ENCODE measurements at places on chromosomes 11 and 22. TPM values are rescaled to one million over a fixed set of nuclear protein-coding genes. Genes with fewer than 3 reads are reported as not detected.

The GRAP2 gene
- not detected for total RNA-seq

The CEND1 gene
- total RNA-seq: 1.1 TPM

The DRD4 gene
- total RNA-seq: 0.43 TPM

The KRTAP5-10 gene
- total RNA-seq: not detected

The SLN gene
- total RNA-seq: 0.45 TPM

The GVQW3 gene
- 1.4 TPM for total RNA-seq

The WNT11 gene
- total RNA-seq: 0.88 TPM

The MPPED2 gene
- not detected for total RNA-seq

The TEX12 gene
- total RNA-seq: not detected

The PYGM gene
- total RNA-seq: 0.30 TPM

The POU2AF2 gene
- not detected for total RNA-seq

The MS4A5 gene
- total RNA-seq: not detected

The OR10S1 gene
- total RNA-seq: not detected

The TYR gene
- total RNA-seq: not detected

The GLYAT gene
- not detected for total RNA-seq

The EXT2 gene
- total RNA-seq: 65.0 TPM

The GALNT18 gene
- 19.0 TPM for total RNA-seq

The POTEH gene
- not detected for total RNA-seq

The TSPAN32 gene
- total RNA-seq: not detected

The BEST1 gene
- total RNA-seq: 4.6 TPM

The PNPLA5 gene
- total RNA-seq: 0.04 TPM

The POU2AF3 gene
- total RNA-seq: 0.94 TPM

The DEAF1 gene
- 36.0 TPM for total RNA-seq

The APOBEC3B gene
- 30.9 TPM for total RNA-seq

The CYP2D6 gene
- 0.31 TPM for total RNA-seq

The MAPK12 gene
- total RNA-seq: 25.1 TPM

The BTBD18 gene
- not detected for total RNA-seq

The DEPDC7 gene
- 8.0 TPM for total RNA-seq

The C22orf42 gene
- not detected for total RNA-seq

The PDGFB gene
- total RNA-seq: 4.5 TPM

The CECR2 gene
- total RNA-seq: 0.06 TPM

The SLC25A1 gene
- 57.0 TPM for total RNA-seq

The APOA1 gene
- not detected for total RNA-seq

The SHISAL1 gene
- total RNA-seq: 9.2 TPM

The ZC3H12C gene
- 7.9 TPM for total RNA-seq

The DDI1 gene
- not detected for total RNA-seq

The KCNJ4 gene
- total RNA-seq: 0.14 TPM

The BMAL1 gene
- total RNA-seq: 15.2 TPM

The CRYAB gene
- 7.5 TPM for total RNA-seq

The SMIM35 gene
- total RNA-seq: not detected

The KRTAP5-11 gene
- total RNA-seq: not detected

The HBD gene
- not detected for total RNA-seq

The DDT gene
- 152 TPM for total RNA-seq

The PTPN5 gene
- not detected for total RNA-seq

The CPT1B gene
- 15.7 TPM for total RNA-seq

The TEX54 gene
- total RNA-seq: not detected

The AQP11 gene
- total RNA-seq: 2.3 TPM

The SLCO2B1 gene
- 6.3 TPM for total RNA-seq

The CFAP68 gene
- 33.1 TPM for total RNA-seq

The FGF4 gene
- total RNA-seq: not detected

The FOSL1 gene
- total RNA-seq: 176 TPM

The OR5B21 gene
- not detected for total RNA-seq

The MISFA gene
- 1.9 TPM for total RNA-seq

The SPDYC gene
- not detected for total RNA-seq

The SPI1 gene
- total RNA-seq: not detected

The H19 gene
- total RNA-seq: 8.8 TPM

The LDHAL6A gene
- not detected for total RNA-seq

The OTOG gene
- not detected for total RNA-seq

The ANGPTL5 gene
- not detected for total RNA-seq

Measured in A549 treated with DMSO at 1 μM for 4 hours (cell line).